NCI-H1092 treated with DMSO at 0.1 percent for 48 hours (cell line): ENCODE measurements at places on chromosomes 7 and 10.
A peak's percentile ranks its signal among the peaks of the same experiment; 100 is the strongest.

DNA sequence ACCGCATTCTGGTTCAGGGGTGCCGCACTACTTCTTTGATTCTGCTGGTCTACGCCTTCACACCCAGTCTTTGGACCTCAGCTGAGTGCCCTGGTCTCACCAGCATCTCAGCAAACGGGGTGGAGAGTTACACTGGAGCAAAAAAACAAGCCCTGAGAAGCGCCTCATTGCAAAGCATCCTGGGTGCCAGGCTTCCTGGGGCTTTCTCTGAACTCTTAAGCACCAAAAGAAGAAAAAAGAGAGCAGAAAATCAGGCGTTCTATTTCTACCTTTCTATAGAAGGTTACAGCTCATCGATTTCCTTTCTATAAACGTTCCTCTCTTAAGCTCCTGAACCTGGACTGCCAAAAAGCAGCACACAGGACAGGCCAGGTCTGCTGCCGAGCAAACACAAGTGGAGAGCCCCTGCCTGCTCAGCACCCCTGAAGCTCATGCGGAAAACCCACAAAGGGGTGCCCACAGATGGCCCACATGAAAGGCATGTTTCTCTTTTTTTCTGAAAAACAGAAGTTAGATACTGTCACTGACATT is 217.9 kb downstream of the SFMBT2 start:
- no peak for DNase-seq

GRCh38 chr10:113620511-113620910 is 43.3 kb downstream of the NRAP start:
- peak; percentile 45 for DNase-seq

DNA sequence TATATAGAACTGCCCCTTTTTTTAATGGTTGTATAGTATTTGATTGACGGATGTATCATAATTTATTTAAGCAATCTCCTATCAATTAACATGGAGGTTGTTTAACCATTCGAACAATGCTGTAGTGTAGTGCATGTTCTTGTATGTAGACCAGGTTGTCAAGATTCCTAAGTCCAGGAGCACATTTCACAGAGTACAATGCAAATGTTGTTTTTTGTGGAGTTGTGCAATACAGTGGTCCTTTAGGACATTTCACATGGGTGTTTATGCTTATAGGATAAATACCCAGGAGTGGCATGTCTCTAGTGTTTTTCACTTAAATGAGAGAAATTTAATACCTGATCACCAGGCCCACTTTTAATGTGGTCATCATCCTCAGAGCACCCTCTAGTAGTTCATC is 8.1 kb downstream of the ASB4 start:
- no peak for DNase-seq

GRCh38 chr7:112132051-112132694 is 74.0 kb downstream of the DOCK4 start:
- peak; percentile 6 for DNase-seq

GRCh38 chr7:50801907-50802306 is 19.2 kb upstream of the GRB10 start:
- DNase-seq = no peak

GRCh38 chr7:28606421-28606820 is 194.1 kb downstream of the CREB5 start:
- peak; percentile 61 for DNase-seq

GRCh38 chr10:100522945-100523344 is 3.3 kb upstream of the SEC31B start:
- DNase-seq = no peak

DNA sequence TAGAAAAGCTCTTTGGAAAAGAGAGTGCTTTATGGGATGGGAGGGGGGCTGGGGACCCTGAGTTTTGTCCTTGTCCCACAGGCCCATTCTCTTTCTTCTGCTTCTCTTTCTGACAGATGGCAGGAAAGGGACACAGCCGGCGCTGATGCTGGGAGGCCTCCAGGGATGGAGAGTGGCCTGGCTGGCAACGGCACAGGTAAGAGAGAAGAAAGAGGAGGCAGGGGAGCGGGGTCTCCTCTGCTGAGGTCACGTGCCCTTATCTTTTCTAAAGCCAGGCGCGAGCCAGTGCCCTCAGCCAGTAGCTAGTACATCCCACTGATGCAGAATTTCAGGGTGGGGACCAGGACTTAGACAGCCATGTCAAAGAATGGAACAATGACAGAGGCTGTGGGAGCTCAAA is 9.2 kb downstream of the ZNF775 start:
- DNase-seq = no peak

GRCh38 chr7:27364344-27364758 is 121.7 kb downstream of the EVX1 start:
- no peak for DNase-seq

DNA sequence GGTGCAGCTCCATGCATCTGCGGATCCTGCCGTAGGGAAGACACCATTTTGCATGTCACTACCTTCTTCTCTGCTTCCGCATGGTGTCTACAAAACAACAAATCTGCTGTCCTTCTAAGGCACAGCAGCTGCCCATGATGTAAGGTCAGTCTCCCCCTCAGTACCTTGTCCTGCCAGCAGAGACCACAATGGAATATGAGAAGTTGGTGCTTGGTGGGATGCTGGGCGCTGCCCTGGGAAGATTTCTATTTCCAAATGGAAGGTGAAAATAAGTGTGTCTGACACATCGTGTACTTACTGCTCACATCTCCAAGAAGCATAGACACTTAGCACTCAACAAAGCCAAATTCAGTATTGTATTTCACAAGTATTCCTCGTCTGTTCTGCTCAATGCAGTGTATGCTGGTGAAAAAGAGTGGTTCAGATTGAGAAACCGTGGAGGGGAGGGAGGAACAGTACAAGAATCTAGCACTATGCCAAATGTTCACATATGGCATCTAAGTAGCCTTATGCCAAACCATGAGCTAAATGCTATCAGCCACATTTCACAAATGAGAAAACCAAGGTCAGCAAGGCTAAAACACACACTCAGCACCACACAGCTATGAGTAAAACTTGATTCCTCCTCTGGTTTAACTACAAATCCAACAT is 95.0 kb downstream of the GRB10 start:
- no peak for DNase-seq

GRCh38 chr7:4845740-4846142 is 16.1 kb downstream of the PAPOLB start:
- no peak for DNase-seq

- no peak for DNase-seq
Observed at GRCh38 chr7:28208506-28208905, 27.9 kb upstream of the JAZF1 start.

DNA sequence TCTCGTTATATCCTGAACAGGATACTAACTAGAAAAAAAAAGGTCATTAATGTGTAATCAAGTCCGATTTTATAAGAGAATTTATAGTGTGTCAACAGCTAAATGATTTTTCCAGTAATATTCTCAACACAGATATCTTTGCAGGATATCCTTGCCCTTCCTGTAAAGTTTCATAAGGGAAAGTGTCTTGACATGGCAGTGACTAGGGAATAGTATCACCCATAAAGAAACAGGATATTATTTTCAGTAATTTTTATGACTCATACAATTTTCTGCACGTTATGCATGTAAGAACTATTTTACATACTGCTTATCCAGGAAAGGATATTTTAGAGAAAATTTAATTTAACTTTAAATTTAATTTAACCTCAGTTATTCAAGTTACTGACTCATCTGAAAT is 19.5 kb upstream of the PNLIP start:
- DNase-seq = no peak

- no peak for DNase-seq
Observed at GRCh38 chr7:137206770-137207169, 136.8 kb downstream of the PTN start.

DNA sequence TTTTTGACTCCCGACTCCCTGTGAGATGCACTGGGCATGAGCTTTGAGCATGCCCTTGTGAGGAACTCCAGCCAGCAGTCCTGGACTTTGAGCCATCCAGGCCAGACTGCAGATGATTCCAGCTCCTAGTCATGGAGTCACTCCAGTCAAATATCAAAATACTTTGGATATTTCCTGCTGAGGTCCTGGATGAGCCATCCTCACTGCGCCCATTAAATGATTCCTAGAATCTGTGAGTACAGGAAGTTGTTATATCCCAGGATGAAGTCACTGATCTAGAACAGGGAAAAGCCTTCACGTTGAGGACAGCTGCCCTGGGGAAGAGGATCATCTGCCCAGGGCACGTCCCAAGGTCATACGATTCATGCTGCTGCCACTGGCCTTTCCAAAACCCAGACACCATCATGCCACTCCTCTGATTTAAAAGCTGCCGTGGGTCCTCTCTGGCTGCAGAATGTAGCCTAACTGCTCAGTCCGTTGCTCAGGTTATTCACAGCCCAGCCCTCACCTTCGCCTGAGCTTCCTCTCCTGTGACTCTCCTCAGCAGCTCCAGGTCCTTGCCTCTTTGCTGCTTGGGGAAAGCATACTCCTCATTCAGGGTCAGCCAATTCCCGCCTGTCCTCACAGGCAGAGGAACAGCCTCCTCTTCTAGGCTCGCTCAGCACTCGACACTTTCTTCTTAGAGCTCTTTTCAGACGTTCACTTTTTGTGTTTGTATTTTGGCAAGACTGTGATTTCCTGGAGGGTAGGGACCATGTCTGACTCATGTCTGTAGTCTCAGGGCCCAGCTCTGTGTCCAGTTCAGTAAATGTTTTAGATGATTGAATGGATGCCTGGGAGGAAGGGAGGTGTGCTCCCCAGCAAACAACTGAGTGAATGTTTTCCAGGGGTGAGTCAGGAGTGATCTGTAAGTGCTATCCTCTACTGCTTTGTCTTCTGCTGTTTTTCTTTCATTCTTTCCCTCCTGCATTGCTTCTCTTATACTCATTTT is 157.8 kb downstream of the SNX10 start:
- DNase-seq = no peak

DNA sequence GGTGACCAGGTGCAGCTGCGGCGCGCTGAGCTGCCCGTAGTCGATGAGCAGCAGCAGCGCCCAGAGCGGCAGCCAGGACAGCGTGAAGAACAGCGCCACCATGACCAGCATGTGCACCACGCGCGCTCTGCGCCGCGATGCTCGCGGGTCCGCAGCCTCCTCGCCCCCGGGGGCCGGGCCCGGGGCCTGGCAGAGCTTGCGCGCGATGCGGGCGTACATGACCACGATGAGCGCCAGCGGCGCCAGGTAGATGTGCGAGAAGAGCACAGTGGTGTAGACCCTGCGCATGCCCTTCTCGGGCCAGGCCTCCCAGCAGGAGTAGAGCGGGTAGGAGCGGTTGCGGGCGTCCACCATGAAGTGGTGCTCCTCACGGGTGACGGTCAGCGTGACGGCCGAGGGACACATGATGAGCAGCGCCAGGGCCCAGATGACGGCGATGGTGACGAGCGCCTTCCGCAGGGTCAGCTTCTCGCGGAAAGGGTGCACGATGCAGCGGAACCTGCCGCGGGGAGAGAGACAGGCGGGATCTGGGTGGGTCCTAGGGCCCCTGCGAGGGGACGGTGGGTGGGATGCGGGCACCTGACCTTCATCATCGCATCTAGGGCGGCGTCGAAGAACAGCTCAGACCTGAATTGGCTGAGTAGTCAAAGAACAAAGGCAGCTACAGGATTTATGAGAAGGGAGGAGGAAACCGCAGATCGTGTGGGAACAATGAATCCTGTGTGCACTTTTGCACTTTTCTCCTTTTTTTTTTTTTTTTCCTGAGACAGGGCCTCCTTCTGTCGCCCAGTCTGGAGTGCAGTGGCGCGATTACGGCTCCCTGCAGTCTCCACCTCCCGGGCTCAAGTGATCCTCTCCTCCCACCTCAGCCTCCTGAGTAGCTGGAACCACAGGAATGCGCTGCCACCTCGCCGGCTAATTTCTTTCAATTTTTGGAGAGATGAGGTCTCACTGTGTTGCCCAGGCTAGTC is 22.4 kb upstream of the PPA1 start:
- no peak for DNase-seq

- peak; percentile 23 for DNase-seq
Observed at GRCh38 chr7:147245274-147245673, 1128.7 kb downstream of the CNTNAP2 start.

- no peak for DNase-seq
Observed at GRCh38 chr10:97724341-97724941, 10.9 kb downstream of the MARVELD1 start.

- DNase-seq = no peak
Observed at GRCh38 chr10:77072361-77072835, 565.2 kb downstream of the KCNMA1 start.

DNA sequence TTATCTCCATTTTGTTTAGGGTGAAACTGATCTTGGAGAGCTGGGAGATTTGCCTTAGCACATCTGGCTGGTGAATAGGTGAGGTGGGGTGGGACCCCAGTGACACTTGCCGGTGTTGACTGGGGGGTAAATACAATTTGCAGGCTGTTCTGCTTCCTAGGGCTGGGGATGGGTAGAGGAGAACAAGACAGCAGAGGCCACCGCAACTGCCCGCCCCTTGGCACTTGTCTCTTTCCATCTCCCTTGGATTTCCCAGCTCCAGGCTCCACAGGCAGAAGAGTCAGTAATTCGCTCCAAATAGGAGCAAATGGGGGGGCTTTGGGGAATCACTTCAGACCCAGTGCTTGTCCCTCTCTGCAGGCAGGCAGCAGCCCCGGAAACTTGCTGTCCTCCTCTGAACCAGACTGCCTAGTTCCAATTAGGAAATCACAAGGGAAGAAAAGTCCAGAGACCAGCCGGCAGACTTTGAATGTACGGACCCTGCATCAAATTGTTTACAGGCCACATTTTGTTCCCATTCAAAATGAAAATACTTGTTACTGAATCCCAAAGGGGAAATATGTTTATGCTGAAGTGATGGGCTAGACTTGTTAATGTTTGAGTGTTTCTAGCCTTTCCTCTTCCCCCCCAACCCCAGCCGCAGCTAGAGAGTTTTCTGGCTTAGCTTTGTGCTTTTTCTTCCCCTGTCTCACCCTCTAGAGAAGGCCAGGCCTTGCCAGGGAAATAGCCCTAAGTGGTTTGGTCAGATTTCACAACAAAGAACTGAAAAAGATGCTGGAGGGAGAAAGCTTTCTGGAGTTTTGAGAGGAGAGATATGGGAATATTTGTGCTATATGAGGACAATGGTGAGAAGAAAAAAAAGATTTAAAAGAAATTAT is 10.0 kb upstream of the INPP5F start:
- DNase-seq = no peak

GRCh38 chr7:131094685-131095084 is 233.0 kb upstream of the MKLN1 start:
- no peak for DNase-seq

DNA sequence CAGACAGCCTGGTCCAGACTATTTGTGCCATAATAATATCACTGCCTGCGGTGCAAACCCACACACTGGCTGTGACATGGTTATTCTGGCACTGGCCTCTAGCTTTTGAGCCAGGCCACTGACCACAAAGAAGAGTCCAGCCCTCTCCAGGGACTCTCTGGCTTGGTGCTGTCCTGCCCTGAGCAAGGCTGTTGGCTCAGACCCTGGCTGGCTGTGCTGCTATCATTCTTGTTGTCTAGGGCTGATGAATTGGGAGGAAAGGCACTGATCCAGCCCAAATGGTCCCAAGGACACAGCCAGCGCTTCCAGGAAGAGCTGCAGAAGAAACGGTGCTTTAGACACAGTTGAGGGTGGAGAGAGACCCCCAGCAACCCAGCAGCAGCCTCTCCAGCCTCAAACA is 80.8 kb downstream of the TMEM130 start:
- no peak for DNase-seq
